ENCODE measurements at places on chromosomes 4 and X. TPM values are rescaled to one million over a fixed set of nuclear protein-coding genes. Genes with fewer than 3 reads are reported as not detected.

GRCh38 chr4:10203851-10204250, 87.3 kb upstream of the WDR1 start:
- no peak for DNase-seq

- DNase-seq: peak; percentile 42
Measured at GRCh38 chr4:8316251-8316771, 46.8 kb downstream of the HTRA3 start.

DNA sequence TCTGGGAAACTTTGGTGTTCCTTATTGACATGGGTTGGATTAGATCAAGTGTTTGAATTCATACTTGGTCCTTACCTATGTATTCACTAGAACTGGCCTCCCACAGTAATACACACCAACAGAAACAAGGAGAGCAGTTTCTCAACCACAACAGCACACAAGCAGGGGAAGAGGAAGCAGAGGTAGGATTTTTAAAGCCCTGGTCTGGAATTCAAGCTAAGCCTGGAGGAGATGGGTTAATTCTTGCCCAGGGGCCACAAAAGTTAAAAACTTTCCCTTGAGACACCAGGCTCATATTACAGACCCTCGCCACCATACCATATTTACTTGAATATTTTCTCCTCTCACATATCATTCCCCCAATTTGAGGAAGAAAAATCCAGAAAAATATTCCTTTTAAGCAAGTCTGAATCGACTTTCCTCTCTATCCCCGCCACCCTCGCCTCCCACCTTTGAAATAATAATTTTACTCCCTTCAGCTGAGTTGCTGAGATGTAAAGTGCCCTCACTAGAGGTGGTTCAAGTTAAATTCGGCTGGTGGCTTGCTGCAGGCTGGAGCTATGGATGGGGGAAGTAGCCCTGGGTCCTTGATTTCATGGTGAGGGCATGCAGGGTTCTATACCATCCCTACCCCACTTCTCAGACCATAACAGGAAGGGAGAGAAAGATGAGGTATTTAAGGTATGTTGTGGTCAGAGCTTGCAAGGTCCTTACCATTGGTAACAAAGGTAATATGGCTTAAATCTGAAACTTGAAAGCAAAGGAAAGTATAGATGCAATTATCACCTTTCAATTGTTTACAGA, 440.2 kb downstream of the INPP4B start:
- no peak for DNase-seq

DNA sequence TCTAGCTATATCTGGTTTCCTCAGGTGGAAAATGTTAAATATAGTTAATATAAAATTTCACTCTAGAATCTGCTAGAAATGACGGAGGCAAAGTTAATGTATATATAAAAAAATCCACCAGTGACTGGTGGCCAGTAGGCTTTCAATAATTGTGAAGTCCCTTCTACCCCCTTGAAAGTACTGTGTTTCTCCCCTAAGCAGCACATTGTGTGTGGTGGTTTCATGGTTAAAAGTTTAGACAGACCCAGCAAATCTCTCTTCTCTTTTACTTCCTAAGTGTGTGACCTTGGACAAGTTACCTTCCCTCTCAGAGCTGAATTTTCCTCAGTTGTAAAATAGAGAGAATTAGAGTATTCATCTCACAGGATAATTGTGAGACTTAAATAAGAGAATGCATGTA, 600 bp upstream of the HEPH start:
- no peak for DNase-seq

- DNase-seq: no peak
Measured at GRCh38 chrX:68396953-68397352, 36.3 kb downstream of the OPHN1 start.

- DNase-seq: no peak
Measured at GRCh38 chr4:88613417-88613875, 21.2 kb downstream of the HERC3 start.

DNA sequence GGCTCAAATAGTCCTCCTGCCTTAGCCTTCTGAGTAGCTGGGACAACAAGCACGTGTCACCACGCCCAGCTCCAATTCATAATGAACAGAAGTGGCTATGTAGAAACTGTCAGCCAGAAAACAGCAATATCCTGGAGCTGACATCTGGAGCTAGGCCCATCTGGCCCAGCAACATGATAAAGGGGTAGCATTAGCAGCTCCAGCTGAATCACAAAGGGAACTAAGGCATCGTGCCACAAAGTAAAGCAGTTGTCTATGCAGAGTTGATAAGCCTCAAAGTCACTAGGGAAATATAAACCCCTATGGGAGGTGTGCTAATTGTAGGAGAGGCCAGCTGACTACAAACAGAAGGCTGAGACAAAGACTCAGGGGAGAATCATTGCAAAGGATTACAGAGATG, 270.5 kb upstream of the GPC4 start:
- no peak for DNase-seq

GRCh38 chr4:155807021-155807420, 48.2 kb downstream of the GUCY1B1 start:
- DNase-seq: no peak

DNA sequence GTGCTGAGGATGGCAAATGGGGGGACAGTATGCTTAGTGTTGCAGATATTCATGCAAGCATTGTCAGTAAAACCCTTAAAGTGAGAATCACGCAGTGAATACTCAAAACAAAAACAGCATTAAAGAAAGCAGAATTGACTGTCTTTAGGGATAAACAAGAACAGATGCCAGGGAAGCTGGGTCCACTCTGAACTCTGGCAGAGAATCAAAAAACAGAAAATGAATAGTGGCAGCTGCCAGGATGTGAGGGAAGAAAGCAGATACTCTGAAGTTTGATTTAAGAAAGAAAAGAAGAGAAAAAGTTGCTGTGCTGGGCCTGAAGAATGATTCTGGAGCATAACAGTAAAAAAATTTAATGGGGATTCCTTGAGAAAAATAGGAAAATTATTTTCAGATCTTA, 131.5 kb downstream of the GABRA2 start:
- no peak for DNase-seq

GRCh38 chr4:113711883-113712662, 49.5 kb downstream of the CAMK2D start:
- no peak for DNase-seq

GRCh38 chr4:182449930-182450439, 206.8 kb downstream of the TENM3 start:
- DNase-seq: no peak

- DNase-seq: no peak
Measured at GRCh38 chr4:104870495-104871233, 276.0 kb upstream of the TET2 start.

DNA sequence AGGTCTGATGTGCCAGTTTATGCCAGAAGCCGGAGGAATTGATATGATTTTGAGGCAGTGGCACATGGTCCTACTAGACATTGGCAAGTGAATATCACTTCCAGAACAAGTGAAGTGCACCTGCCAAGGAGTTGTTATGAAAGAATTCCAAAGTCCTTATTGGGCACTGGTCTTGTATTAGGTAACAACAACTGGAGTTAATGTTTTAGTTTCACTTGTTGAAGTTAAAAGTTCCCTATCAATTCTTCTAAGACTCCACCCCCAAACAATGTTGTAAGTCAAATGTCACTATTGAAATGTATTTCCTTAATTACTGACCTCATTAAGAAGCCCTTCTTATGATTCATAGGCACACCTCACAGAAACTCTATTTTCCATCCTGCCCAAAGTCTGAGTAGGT, 3.1 kb downstream of the TET2 start:
- no peak for DNase-seq

- DNase-seq: no peak
Measured at GRCh38 chr4:60432911-60433310, 767.2 kb upstream of the ADGRL3 start.

GRCh38 chr4:136713140-136713539, 819.2 kb downstream of the PCDH18 start:
- no peak for DNase-seq

GRCh38 chr4:3466691-3467600, 3.8 kb downstream of the DOK7 start:
- DNase-seq: no peak

DNA sequence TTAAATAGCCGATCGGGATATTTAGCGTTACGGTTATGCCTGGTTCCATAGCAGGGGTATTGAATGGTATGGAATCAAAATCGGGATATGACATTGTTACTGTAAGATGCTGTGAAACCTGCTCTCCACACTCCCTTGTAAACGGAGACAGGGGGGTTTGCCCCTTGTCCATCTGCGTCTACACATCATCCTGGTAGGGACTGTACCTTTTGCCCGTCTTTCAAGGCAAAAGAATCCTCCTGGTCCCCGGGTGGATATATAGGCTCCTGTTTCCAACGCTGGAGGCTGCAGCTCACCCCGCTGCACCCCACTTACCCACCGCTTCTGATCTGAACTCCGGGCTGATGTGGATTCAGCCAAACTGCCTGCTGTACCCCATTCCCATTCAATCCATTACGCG, 189.1 kb downstream of the SHOX start:
- DNase-seq: no peak

DNA sequence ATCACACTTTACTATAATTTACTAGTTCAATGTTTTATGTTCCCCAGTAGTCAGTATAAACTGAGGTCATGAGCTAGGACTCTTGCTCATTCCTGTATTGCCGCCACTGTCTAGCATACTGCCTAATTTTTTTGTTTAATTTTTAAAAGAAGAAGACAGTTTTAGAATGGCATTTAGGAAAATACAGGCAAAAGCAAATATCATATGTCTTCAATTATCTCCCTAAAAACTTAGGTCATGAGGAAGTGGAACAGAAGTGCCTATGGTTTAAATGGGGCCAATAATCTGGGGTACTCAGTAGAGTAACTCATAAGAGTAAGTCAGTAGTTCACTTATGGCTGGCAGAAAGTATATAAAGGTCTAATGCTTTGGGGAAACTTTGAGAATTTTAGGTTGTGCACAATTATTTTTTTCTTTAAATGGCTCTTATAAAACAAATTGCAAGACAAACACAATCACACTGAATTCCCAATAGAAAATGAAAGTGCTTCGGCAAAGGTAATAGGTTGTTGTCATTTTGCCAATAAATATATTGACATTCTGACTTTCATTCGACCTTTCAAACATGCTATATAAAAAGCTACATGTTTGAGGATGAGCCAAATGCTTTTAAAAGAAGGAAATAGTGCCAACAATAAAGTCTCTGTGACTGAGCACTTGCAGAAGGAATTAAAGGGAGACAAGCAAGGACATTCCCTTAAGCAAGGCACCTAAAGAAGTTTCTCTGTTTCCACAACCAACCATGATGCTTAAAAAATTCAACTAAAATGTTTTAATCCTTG, 390.1 kb downstream of the PDGFC start:
- DNase-seq: no peak

DNA sequence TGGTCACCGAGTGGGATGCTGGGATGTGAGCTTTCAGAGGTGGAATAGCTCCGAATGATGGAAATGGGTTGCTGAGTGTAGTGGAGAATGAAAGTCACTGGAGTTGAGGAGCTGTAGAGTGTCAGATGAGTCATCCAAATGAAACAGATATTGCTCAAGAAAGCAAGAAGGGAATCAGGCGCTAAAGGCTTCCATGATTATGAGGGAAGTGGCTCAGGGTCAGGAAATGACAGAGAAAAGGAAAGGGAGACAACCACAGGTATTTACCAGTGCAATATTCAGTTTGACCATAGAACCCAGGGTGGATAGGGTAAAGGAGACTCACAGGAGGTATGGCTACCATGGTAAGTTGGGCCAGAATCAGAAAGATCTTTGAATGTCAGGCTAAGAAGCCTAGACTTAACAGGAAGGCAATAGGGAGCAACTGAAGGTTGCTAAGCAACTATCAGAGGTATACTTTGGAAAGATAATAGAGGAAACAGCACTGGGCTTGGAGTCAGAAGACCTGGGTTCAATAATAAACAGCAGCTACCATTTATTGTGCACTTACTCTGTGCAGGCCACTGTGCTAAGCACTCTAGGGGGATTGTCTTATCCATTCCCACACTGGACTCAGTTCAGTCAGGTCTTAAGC, 11.7 kb downstream of the LAS1L start:
- no peak for DNase-seq

DNA sequence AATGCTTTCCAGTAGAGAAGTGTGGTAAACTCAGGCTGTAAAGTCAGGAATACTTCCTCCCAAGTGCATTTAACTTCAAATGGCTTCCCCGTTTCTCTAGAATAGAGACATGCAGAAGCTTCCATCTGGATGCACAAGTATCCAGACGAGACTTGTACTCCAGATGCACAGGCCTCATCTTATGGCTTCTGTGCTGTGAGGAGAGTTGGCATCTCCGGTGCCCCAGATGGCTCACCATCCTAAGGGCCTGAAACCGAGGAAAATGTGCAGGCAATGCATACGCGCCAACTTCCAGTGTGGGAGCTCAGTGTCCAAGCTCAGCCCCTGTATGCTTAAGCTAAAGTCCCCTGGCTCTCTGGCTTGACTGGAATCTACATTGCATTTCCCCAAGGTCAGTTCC, 184.0 kb upstream of the TBL1X start:
- no peak for DNase-seq

DNA sequence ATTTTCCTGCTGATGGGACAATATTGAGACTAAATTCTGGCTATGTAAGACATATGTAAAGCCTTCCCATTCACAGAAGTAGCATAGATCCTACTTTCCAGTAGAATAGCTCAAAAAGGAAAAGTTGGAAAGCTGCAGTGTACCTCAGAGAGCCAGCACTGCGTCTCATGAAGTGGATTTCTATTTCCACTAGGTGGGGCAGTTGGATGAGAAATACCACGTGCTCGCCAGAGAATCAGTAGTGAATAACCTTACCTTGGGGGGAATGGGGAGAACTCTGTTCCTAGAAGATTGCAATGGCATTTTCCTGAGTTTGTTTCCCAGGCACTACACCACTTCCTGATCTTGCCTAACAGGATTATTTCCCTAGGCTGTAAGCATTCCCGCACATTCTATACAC, 907.1 kb downstream of the FSTL5 start:
- DNase-seq: no peak

DNA sequence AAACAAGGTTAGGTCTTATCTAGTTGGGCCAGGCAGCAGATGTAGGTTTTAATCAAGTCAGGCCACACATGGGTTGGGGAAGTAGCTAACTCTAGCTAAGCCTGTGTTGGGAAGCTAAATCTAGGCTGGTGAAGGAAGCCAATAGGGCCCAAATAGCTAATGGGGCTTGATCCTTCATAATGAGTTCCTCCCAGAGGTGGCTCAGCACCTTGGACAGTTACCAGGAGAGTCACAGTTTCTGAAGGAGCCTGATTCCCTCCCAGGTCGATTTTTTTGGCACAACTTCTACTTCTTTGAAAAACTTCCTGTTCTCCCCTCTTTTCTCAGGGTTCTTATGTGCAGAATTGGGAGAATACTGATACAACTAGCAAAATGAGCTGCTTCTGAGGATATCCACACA, 242.5 kb upstream of the PRPS2 start:
- DNase-seq: no peak

- DNase-seq: no peak
Measured at GRCh38 chr4:77538574-77539157, 67.0 kb upstream of the CXCL13 start.

TMEM131L gene
- total RNA-seq: 15.2 TPM

TCEAL9 gene
- 49.5 TPM for total RNA-seq

RNF113A gene
- 8.8 TPM for total RNA-seq

ANOS1 gene
- total RNA-seq: 11.5 TPM

BEND4 gene
- 0.94 TPM for total RNA-seq

F11 gene
- not detected for total RNA-seq

TCEAL5 gene
- 1.0 TPM for total RNA-seq

PRDM5 gene
- total RNA-seq: 28.8 TPM

AMER1 gene
- total RNA-seq: 6.8 TPM

REST gene
- 41.7 TPM for total RNA-seq

ART3 gene
- total RNA-seq: 35.8 TPM

SHOX gene
- 0.36 TPM for total RNA-seq

SYP gene
- 4.2 TPM for total RNA-seq

LDOC1 gene
- 28.3 TPM for total RNA-seq

CDKL2 gene
- 2.4 TPM for total RNA-seq

TMEM47 gene
- 20.7 TPM for total RNA-seq
